ENCODE measurements at places on chromosomes 3 and 15.
A peak's percentile ranks its signal among the peaks of the same experiment; 100 is the strongest.

GRCh38 chr15:58086491-58086890 lies 21.0 kb upstream of the ALDH1A2 start:
- DNase-seq, result peak; percentile 7

- DNase-seq, result peak; percentile 35
Observed at GRCh38 chr15:64527263-64527984, 67.0 kb downstream of the ZNF609 start.

DNA sequence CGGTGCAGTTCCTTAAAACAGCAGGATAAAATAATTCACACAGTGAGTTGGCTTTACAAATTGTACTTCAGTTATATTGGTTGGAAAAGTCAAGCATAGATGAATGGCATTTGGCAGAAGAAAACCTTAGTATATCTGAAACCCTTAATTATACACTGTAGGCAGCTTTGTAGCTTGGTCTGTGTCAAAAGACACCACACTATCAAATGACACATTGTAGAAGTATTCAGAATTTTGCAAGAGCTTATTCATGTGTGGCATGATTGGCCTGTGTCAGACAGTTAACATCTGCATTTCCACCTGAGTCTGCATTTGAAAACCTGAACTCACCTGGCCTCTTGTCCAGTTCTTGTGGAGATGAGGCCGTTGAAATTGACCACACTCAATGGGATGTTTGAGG lies 13.8 kb downstream of the TMEM266 start:
- DNase-seq, result no peak

DNA sequence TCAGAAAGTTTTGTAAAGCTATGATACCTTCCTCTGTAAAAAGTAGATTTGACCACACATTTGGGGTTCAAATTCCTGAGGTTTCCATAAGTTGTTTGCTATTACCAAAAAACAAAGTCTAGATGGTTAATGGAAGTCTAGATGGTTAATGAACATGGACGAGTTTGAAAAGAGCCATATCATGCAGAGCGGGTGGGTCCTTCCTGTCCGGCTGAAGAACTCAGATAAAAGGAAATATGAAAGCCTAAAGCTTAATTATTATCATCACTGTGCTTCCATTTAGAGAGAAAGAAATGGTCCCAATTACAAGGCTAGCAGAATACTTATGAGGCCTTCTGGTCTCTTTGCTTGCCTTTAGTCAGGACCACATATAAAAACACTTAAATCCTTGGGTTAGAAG lies 132.1 kb upstream of the SATB1 start:
- no peak for DNase-seq
